H9 (cell line): ENCODE measurements at places on chromosomes 6 and 20.
A peak's percentile ranks its signal among the peaks of the same experiment; 100 is the strongest.

DNA sequence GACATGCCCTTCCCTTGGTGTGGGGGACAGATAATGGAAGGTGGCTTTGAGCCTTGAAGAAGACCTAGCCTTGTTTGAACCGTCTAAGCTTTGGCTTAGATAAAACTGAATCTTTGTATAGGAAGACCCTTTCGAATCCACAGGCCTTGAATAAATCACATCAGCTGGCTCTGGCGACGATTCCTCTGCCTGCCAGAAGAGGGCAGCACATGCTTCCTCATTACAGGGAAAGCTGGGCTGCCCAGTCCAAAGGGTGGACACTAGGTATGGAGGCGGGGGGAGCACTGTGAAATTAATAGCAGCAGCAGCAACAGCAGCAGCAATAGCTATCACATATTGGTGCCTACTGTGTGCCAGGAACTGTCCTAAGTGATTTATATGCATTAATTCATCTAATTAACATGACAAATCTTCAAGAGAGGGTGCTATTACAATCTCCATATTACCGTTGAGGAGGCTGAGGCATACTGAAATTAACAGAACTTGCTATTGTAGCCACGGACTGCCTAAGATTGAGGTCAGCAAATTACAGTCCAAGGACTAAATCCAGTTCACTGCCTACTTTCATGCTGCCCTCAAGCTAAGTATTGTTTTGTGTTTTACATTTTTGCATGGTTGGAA, 85.1 kb downstream of the CLIC5 start:
- peak; percentile 73 for DNase-seq

- DNase-seq, result no peak
These were observed 56.8 kb downstream of the PREP start for GRCh38 chr6:105346052-105346451.

DNA sequence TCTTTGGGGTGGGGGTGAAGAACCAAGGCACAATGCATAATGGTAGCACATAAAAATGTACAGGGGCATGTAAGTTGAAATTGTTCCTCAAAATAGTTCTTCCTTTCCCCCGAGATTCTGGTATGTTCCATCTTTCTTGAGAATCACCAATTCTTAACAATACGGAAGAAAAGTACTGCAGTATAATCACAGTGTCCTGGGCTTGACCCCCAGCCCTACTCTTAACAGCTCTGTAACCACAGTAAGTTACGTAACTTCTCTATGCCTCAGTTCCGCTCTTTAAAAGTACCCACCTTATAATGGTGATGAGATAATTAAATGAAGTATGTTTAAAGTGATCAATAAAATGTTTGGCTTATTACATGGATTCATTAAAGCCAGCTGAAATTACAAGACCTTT, 104.5 kb downstream of the SMLR1 start:
- no peak for DNase-seq

DNA sequence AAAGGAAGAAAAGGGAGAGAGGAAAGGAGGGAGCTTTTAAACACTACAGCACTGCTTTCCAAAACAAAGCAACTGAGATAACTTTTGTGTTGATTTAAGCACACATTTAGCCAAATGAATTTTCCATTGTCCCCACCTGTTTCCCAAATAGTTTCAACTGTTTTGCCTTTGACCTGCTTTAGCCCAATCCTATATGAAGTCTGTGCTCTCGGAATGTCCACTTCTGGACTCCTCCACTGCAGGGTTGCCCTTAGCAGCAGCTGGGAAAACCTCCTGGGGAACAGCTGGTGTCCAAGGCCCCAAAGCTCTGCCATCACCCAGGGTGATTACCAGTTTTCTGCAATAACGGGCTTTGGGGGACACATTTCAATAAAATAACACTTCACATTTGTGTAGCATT, 44.9 kb upstream of the PKHD1 start:
- no peak for DNase-seq
